ENCODE measurements at places on chromosomes 2 and 18.

- no peak for DNase-seq
Measured at GRCh38 chr2:191204433-191204832, 40.8 kb upstream of the MYO1B start.

DNA sequence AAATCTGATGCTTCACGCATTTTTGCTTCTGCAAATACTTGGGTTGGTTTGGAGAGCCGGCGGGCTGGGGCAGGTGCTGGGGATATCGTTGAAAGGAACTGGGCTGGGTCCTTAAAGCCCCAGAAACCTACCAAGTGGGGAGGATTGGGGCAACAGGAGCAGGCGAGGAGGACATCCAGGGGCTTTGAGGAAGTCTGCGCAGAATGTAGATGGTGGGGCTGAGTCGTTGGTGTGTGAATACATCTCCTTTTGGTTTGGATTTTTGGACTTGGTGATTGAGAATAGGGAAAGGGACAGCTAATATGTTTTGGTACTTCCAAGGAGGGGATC is 1.1 kb downstream of the DCC start:
- DNase-seq = no peak

GRCh38 chr2:178088774-178089270 is 16.2 kb upstream of the PDE11A start:
- DNase-seq = no peak

GRCh38 chr2:46909771-46910419 is 5.7 kb downstream of the MCFD2 start:
- no peak for DNase-seq

- DNase-seq = no peak
Measured at GRCh38 chr2:207662203-207662602, 37.0 kb upstream of the METTL21A start.

- DNase-seq = no peak
Measured at GRCh38 chr2:235045336-235045972, 93.6 kb downstream of the SH3BP4 start.

GRCh38 chr2:3712424-3712823 is 9.0 kb downstream of the DCDC2C start:
- no peak for DNase-seq

DNA sequence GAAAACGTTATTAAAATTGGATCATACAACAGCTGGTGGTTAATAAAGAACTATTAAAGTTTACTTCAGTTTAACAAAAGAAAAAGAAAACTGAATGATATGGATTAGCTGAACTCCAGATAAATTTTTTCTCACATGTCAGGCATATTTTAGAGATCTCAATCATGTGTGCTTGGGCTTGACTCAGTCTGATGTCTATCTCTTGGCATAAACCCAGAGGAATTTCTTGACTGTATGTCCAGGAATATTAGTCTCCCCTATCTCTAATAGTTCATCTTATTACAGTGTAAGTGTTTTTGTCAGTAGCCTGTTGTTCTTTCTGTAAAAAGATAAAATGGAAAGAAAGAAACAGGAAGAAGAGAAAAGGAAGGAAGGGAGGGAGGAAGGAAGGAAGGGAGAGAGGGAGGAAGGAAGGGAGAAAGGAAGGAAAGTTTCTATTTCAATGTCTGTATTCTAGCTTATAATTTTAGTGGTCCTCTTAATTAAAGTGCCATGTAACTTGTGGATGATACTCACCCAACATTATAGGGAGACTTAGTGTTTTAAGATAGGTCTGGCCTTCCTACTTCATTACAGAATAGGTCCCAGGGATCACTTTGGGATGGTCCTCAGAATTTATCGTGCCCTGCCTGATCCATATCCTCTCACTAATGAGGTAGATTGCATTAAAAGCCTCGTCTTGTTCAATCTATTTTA is 99.7 kb upstream of the UGP2 start:
- no peak for DNase-seq

DNA sequence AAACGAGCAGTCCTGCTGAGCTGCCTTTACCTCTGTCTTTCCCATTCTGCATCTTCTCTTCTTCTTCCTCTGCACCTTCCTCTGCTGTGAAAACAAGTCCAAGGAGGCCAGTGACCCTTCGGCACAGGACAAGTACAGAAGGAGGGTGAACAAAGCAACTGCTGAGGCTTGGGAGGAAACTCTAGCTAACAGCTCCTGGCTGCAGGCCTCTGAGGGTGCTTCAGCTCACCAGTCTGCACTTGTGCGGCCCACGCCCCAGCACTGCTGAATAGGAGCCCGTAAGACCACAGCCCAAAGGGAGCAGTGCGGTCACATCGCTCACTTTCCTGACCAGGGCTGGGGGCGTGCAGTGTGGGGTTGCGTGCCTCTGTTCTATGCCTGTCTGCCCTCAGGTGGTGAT is 42.1 kb upstream of the DNMT3A start:
- no peak for DNase-seq

GRCh38 chr2:46776687-46777327 is 138.8 kb downstream of the MCFD2 start:
- DNase-seq = no peak

- no peak for DNase-seq
Measured at GRCh38 chr2:28510184-28510583, 14.3 kb downstream of the PLB1 start.

DNA sequence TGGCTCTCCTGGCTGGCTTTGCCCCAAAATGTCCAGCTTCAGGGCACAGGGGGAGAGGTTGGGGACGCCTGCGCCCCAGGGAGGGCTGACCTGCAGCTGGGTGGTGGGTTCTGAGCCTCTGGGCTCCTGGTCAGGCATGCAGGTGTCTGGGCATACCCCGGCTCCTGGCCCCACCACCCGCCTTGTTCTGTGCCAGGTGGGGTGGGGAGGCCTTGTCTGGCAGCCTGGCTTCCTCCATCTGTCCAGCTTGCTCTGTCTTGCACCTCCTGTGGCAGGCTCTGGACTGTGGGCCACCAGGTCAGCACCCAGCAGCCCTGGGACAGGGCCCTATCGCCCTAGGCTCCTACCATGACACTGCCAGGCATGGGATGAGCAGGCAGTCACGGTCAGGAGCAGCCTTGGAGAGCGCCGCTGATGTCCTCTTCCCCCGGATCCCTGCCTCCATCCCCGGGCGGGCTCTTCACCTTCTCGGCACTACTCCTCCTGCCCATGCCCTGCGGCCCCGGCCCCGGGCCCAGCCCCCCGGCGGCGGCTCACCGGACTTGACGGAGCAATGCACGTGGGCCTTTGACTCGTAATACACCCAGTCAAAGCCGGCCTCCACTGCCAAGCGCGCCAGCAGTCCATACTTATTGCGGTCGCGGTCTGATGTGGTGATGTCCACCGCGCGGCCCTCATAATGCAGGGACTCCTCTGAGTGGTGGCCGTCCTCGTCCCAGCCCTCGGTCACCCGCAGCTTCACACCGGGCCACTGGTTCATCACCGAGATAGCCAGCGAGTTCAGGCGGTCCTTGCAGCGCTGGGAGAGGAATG is 3.6 kb downstream of the IHH start:
- no peak for DNase-seq

DNA sequence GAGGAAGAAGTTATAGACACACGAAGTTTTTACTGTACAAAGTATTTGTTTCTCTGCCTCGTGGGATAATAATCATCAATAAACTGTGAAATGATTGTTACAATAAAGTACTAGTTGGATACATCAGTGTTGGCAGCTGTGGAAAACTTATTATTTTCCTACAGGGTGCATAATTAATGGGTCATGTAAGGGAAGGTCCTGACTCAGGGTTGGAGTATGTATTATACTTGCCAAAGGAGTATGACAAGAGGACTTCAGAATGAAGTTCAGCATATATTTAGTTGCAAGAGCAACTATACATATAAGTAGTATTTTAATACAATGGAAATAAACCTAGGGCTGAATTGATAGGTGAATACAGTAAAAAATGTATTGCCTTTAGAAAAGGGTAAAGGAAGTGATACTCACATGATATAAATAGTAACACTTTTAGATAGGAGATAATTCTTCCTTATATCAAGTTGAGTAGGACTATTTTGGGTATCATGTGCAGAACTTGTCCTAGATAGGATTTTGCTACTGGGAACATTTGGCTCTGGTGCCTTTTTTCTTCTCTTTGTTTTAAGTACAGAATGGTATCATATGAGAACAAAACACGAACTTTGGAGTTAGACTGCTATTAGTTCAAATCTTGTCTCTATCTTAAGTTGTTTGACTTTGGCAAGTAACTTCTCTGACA is 79.1 kb downstream of the PLCL1 start:
- DNase-seq = no peak

- no peak for DNase-seq
Measured at GRCh38 chr2:10229462-10230099, 73.1 kb upstream of the HPCAL1 start.
